Mucosa of descending colon (tissue), 3 donors: ENCODE measurements at places on chromosomes 1 and 21.
A peak's percentile ranks its signal among the peaks of the same experiment; 100 is the strongest.

- DNase-seq: no peak
Measured at GRCh38 chr21:25559746-25560145, 47.5 kb downstream of the MRPL39 start.

DNA sequence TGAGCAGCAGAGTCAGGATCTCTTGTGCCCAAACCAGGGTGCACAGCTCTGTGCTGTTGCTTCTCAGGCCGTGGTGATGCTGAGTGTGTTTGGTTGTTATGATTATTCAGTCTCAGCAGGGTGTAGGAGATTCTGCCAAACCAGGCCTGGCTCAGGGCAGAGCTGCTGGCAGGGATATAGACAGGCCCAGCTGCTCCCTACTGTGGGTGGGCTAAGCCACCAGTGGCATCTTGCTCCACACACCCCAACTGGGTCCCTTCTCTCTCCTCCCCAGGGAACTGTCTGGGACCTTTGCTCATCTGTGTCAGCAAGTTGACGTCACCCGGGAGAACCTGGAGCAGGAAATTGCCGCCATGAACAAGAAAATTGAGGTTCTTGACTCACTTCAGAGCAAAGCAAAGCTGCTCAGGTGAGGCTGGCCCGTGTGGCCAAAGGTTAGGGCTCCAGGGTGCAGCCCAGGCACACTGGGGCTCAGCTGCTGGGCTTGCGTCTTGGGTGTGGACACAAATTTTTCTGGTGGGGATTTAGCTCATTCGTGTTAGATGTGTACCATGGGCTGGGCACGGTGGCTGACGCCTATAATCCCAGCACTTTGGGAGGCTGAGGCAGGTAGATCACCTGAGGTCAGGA lies 9.9 kb upstream of the MIIP start:
- DNase-seq: no peak

GRCh38 chr1:59051007-59051406 lies 245.9 kb upstream of the FGGY start:
- DNase-seq: no peak

DNA sequence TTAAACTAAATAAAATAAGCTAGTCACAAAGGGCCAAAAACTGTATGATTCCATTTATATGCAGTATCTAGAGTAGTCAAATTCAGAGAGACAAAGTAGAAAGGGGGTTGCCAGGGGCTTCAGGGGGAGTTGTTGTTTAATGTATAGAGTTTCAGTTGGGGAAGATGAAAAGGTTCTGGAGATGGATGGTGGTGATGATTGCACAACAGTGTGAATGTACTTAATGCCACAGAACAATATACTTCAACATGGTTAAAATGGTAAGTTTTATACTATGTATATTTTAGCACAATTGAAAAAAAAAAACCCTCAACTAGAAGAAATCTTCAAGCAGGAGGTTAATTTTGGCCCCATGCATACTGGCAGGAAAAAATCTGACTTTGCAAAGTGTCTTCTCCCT lies 24.3 kb downstream of the VAV3 start:
- DNase-seq: no peak

DNA sequence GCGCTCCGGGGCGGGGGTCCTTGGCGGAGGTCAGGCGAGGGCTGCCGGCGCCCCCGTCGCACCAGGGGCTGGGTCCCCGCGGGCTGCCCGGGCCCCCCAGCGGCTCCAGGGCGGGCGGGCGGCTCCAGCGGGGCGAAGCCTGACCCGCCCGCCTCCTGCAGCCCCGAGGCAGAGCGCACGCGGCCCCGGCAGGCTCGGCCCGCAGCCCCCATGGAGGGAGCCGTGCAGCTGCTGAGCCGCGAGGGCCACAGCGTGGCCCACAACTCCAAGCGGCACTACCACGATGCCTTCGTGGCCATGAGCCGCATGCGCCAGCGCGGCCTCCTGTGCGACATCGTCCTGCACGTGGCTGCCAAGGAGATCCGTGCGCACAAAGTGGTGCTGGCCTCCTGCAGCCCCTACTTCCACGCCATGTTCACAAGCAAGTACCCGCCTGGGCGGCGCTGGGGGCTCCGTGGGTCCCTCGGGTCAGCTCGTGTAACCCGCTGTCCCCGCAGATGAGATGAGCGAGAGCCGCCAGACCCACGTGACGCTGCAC lies 817 bp downstream of the KLHL17 start:
- no peak for DNase-seq

DNA sequence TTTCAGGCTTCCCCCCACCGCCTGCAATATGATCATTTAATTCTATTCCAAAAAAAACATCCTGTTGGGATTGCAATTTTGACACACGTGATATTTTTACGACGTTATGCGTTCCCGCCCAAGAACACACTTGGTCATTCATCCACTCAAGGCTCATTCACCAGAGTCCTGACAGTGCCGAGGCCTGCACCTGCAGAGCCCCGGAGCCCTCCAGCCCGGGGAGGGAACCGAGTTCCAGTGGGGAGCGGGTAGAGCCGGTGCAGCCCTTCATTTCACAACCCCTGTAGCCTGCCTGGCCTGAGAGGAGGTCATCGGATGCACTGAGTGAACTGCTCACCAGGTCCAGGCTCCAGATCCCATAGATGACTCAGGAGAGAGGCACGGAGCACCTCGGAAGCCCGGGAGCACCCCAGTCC lies 156.0 kb upstream of the BACE2 start:
- DNase-seq: no peak

GRCh38 chr1:185420588-185421081 lies 103.6 kb upstream of the IVNS1ABP start:
- DNase-seq: no peak

- DNase-seq: peak; percentile 83
Measured at GRCh38 chr1:32736812-32737791, 34.5 kb upstream of the SYNC start.

DNA sequence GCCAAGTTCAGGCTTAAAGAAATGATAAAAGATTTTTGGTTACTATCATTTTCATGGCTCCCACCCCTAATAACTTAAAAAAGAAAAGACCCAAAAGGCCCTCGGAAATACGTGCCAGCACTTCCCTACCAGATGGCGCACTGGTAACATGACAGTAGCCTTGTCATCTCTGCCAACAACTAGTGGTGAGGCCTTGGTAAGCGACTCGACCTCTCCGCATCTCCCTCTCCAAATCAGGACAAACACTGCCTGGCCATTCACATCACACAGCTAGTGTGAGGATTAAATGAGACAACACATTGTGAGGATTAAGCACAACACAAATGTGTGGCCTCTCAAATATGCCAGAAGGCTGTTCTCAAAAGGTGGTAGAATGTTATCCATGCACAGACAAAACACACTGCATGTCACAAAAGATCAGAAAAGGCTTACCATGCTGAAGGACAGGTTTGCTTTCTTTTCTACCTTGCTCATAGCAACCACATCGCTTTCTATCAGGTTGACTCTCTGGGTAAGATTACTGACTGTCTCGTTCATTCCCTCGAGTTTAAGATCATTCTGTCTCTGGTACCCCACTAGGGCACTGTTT lies 16.4 kb downstream of the TEX38 start:
- peak; percentile 36 for DNase-seq
